ENCODE measurements at places on chromosomes 2 and 18. TPM values are rescaled to one million over a fixed set of nuclear protein-coding genes. Genes with fewer than 3 reads are reported as not detected.

The G6PC2 gene
- total RNA-seq, result not detected

The KCNIP3 gene
- total RNA-seq, result 1.5 TPM

The SERPINB10 gene
- total RNA-seq, result not detected

The CTAGE1 gene
- not detected for total RNA-seq

The SCYGR1 gene
- not detected for total RNA-seq
